ENCODE measurements at places on chromosomes 7 and 10.

DNA sequence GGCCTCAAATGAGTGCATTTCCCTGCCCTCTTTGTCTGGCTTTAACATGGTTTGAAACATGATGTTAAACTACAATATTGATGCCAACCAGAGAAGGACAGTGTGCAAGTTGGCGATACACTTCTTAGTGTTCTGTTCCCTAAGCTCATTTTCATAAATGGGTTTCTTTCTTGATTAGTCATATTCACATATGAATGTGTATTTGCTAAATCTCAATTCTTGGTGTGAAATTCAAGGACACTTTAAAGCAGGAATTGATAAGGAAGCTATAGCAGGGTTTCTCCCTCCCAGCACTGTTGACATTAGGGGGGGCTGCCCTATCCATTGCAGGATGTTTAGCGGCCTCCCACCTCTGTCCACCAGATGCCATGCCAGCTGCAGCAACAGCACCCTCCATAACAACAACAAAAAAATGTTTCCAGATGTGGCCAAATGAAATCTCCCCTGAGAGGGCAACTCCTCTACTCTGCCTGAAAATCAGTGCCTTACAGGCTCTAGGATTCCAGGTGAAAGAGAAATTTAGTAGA lies 13.1 kb downstream of the CCNY start:
- no peak for DNase-seq

- DNase-seq = peak; percentile 5
Measured at GRCh38 chr10:60099998-60100747, 193.8 kb upstream of the CCDC6 start.

DNA sequence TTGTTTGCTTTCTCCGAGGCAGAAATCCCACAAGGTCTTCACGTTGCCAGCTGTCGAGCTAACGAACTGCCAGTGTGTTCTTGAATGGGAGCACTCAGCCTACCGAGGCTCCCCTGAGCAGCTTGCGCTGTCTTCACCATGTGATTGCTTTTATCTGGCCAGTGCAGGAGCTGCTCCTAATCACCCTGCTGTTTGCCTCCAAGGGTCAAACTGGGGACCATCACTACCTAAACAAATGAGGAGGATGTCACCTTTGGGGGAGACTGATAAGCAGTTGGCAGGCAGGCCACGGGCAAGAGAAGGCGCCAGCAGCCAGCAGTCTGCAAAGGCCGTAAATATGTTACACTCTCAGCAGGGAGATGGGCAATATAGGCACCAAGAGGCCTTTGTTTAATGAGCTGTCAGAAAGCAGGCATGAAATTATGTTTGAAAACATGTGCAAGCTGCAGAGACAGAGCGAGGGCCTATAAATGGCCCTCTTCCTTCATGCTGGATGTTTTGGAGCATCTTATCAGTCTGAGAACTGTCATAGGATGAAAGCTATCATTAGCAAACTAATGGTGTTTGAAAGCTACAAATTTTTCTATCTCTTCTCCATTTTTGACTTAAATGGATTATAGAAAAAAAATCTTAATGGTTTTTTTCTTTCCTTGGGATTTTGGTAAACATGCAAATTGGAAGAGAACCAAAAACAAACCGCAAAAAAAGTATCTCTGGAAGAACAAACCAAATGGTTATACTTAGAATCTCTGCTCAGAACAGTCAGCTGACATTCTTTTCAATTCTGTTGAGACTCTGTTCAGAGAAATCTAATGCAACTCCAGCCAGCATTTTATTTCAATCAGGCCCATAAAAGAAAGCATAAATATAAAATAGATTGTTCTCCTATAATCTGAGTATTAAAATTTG lies 267.3 kb upstream of the NPVF start:
- DNase-seq = no peak

DNA sequence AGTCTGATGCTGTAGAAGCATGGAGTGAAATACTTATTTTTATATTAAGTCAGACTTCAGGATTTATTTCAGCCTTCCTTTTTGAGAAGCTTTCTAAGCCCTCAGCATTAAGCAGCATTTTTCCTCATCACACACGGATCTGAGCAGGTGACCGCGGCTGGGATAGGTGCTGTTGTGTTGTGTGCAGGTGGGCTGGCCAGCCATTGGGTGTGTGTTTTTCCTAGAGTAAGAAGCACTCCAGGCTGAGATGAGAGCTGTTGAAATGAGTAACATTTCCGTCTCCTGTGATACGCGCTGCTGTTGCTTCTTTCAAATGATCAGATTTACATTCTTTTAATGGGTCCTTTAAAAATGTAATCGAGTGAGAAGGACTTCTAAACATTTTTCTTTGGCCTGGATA lies 63.9 kb downstream of the INSYN2A start:
- no peak for DNase-seq

- DNase-seq = no peak
Measured at GRCh38 chr7:42494736-42495135, 257.7 kb upstream of the GLI3 start.

DNA sequence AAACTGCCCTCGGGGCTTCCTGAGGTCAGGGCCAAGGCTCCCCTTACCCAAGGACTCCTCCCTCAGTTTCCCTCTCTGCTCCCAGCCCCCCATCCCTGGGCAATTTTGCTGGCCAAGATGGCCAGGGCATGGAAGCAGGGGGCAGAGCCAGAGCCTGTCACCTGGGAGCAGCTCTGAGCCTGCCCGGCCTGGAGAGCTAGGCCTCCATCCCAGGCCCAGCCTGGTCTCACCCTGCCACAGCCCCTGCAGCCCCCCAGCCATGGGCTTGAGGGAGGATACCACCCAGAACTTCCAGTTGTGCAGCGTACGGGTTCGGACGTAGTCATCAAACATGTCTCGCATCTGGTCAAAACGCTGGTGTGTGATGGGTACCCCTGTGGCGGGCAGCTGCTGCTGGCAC lies 17.0 kb upstream of the TBL2 start:
- DNase-seq = no peak

DNA sequence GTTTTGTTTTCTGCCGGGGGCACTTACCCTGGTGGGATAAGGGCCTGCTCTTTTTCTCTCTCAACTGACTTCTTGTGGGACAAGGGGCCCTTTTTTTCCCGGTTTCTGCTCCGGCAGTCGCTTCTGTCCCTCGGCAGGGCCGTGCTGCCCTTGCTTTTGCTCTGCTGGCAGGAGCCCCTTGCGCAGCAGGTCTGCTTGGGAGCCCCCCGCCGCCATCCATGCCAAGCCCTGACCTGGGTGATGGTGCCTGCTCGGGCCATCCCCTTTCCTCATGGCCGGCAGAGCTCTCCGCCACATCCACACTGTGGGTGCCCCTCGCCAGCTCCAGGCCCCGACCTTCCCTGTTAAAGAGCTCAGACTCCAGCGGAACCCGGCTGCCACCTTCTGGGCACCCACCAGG lies 47.0 kb upstream of the ZNF32 start:
- DNase-seq = no peak

GRCh38 chr10:20614911-20615310 lies 282.2 kb downstream of the NEBL start:
- no peak for DNase-seq

DNA sequence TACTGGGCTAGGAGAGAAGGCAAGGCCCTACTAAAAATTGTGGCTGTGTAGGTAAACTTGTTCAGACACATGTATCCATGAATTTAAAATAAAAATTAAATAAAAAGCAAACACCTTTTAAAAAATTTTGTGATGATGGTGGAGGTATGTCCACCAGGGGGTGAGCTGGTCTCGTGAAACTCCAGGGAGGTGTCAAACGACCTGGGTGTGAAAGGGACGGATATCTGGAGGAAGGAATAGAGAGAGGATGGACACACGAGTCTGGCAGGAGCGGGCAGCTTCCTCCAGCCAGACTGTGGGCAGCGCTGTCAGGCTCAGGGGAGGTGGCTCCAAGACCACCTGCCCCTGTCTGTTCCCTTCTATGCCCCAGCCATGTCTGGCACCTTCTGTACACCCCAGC lies 34.8 kb upstream of the DMBT1 start:
- no peak for DNase-seq

GRCh38 chr10:114956466-114956865 lies 18.5 kb downstream of the TRUB1 start:
- no peak for DNase-seq

GRCh38 chr10:112938808-112939482 lies 11.1 kb upstream of the TCF7L2 start:
- DNase-seq = no peak

DNA sequence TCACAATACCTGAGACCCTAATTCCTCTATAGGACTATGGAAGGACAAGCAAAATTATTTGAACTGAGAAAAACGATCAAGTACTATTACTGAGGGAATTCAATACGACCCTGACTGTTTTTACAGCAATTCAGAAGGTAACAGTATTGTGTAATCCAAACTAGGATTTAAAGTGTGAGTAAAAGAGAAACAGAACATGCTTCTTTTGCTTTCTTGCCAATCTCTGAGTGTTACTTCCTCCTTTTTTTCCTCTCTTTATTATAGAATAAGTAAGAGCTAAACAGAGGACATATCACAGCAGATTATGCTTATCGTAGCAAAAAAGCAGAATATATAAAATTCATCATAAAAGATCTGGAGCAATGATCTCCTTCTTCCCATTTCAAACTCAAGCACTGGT lies 292.1 kb downstream of the THSD7A start:
- DNase-seq = no peak

DNA sequence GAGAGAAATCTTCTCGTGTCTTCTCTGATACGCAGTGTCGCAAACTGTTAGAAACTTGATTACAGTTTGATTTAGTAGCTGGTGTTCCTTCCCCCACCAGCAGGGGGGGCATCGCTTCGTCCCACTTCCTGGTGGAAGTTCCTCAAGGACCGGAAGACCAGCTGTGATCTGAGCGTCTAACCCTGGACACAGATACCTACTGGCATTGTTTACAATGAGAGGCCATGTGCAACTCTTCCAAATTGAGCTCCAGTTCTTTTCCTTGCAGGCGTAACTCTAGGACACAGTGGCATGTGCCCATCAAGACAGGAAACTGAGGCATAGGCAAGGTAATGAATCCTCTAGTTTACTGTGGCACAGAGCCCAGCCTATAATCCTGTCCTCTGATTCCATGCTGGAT lies 219.0 kb downstream of the CCDC3 start:
- DNase-seq = peak; percentile 14

DNA sequence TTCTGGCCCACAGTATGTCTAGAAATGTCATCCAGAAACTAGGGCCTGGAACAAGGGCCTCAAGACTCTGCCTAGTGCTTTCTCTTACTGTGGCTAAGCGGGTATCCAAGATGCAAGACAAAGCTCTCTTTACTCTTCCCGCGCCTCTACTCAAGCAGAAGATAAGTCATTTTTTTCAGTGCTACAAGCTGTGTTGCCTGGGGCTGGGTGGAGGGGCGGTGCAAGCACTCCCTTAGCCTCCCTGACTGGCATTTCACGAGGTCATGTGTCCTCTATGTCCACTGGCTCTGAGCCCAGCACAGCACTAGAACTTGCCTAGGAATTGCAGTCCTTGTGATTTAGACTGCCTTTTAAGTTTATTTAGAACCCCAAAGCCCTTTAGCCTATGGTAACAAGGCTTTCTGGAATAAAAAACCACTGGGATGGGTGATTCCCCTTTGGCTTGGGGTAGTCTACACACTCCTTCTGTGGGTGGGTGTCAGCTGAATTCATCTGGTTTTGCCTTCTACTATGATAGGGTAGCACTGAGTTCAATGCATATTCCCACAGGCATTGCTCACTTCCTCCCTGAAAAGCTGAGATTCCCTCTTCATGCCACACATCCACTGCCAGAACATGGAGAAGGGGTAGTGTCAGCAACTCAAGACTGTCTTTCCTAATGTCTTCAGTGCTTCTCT lies 371.8 kb upstream of the KCND2 start:
- no peak for DNase-seq

GRCh38 chr10:42697926-42698325 lies 59.6 kb upstream of the ZNF33B start:
- no peak for DNase-seq

GRCh38 chr10:129323879-129324278 lies 143.2 kb upstream of the MGMT start:
- DNase-seq = no peak

- no peak for DNase-seq
Measured at GRCh38 chr7:105487579-105488571, 34.2 kb downstream of the PUS7 start.

DNA sequence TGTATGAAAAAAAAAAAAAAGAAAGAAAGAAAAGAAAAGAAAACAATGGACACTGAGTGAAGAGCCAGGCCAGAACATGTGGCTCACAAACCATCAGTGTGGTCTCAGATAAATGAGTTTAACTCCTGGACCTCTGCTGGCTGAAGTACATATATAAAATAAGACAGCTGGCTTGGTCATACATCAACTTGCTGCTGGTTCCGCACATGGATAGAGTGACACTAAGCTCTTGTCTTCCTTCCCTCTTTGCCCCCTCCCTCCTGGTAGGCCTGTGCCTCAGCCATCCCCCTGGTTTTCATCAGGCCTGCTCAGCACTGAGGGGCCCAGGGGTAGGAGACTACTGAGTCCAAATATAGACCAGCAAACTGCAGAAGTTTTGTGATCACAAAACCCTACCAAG lies 58.1 kb upstream of the DGKI start:
- no peak for DNase-seq

GRCh38 chr10:22699976-22700375 lies 14.4 kb downstream of the PIP4K2A start:
- no peak for DNase-seq

GRCh38 chr7:75965617-75966016 lies 28.8 kb downstream of the TMEM120A start:
- no peak for DNase-seq

- no peak for DNase-seq
Measured at GRCh38 chr7:130962109-130962508, 228.1 kb upstream of the KLF14 start.

DNA sequence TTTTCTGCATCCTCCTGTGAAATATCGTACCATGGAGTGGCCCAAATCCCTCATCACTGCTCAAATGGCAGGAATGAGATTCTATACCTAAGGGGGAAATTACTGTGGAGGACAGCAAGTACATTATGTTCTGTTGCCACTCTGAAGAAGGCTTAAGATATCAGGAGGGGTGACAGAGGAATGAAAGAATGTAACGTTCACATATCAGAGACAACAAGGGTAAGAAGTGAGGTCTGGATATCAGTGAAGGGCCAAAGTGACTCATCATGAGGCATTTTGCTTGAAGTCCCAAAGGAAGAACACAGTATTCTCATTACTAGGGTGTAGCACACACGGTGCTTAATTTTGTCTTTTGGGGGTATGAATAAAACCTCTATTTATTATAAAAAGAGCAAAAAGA lies 71.5 kb upstream of the SLC13A1 start:
- DNase-seq = no peak

GRCh38 chr7:14047709-14048399 lies 58.4 kb upstream of the ETV1 start:
- peak; percentile 83 for DNase-seq

All from HL-60 (cell line).